ENCODE measurements at places on chromosomes 6 and 20. TPM values are rescaled to one million over a fixed set of nuclear protein-coding genes. Genes with fewer than 3 reads are reported as not detected.

Gene TTBK1
- 0.08 TPM for total RNA-seq

Gene TREML2
- not detected for total RNA-seq

Gene SLC16A10
- 0.08 TPM for total RNA-seq

Gene PPP1R3G
- total RNA-seq: 1.4 TPM

Gene GSTA2
- not detected for total RNA-seq

Gene IPCEF1
- not detected for total RNA-seq

Gene VAPB
- 48.3 TPM for total RNA-seq

Gene THBD
- 71.5 TPM for total RNA-seq

Gene NRN1
- total RNA-seq: 1.0 TPM

Gene AVP
- total RNA-seq: not detected

Gene RAB44
- total RNA-seq: 0.07 TPM
